Epithelial cell of proximal tubule (primary cell): ENCODE measurements at places on chromosomes 6 and 20. TPM values are rescaled to one million over a fixed set of nuclear protein-coding genes. Genes with fewer than 3 reads are reported as not detected.

- DNase-seq, result no peak
Observed at GRCh38 chr6:121603486-121603885, 168.0 kb downstream of the GJA1 start.

GRCh38 chr6:44489910-44490604 lies 102.6 kb downstream of the CDC5L start:
- peak; percentile 91 for DNase-seq

The TOX2 gene
- total RNA-seq, result 2.0 and 2.5 TPM in 2 replicates

The TRMT11 gene
- total RNA-seq, result 19.7 and 24.2 TPM in 2 replicates

The CST9L gene
- not detected in 2 replicates for total RNA-seq

The ACSS1 gene
- total RNA-seq, result 3.9 and 4.1 TPM in 2 replicates
